ENCODE measurements at places on chromosomes 5 and 9. TPM values are rescaled to one million over a fixed set of nuclear protein-coding genes. Genes with fewer than 3 reads are reported as not detected.

GRCh38 chr9:114775981-114776380 is 29.9 kb downstream of the TNFSF15 start:
- H3K27me3 ChIP-seq, result peaks cover 10% of the 10 kb centered on the region
- no peaks in the 10 kb centered on the region for H3K36me3 ChIP-seq
- no peak for DNase-seq
- no peak overlapping the region for H3K4me3 ChIP-seq
- no peaks in the 10 kb centered on the region for H3K4me1 ChIP-seq

- H3K4me3 ChIP-seq, result no peak overlapping the region
- no peak overlapping the region for H3K27ac ChIP-seq
- DNase-seq, result no peak
- H3K4me1 ChIP-seq, result peaks cover 13% of the 10 kb centered on the region
- peaks cover 11% of the 10 kb centered on the region for H3K36me3 ChIP-seq
Measured at GRCh38 chr5:78405829-78406750, 45.7 kb downstream of the SCAMP1 start.

DNA sequence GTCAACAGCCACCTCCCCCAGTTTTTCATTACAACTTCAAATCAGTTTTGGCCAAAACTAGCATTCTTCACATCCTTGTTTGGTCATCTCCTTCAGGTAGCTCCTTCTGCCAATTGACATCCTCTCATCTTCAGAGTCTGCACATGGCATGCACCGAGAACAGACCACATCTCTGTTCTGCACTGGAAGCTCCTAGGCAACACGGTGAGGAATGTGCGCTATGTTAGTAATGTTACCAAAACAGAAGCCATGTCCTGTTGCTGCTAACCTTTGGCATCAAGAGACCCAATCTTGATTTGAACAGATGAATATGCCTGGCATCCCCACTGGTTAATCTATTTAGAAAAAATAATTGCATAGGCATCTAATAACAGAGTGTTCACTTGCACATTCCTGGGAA is 5.1 kb upstream of the HK3 start:
- no peak overlapping the region for H3K27ac ChIP-seq
- H3K4me3 ChIP-seq, result no peak overlapping the region
- peaks cover 14% of the 10 kb centered on the region for H3K4me1 ChIP-seq
- DNase-seq, result no peak
- peaks cover 42% of the 10 kb centered on the region for H3K36me3 ChIP-seq
- no peaks in the 10 kb centered on the region for H3K27me3 ChIP-seq

- H3K36me3 ChIP-seq, result no peaks in the 10 kb centered on the region
- DNase-seq, result no peak
- peak overlapping the region; percentile 56 for H3K4me3 ChIP-seq
- H3K4me1 ChIP-seq, result no peaks in the 10 kb centered on the region
- peaks cover 99% of the 10 kb centered on the region for H3K27me3 ChIP-seq
Measured at GRCh38 chr5:88683506-88684135, 199.4 kb downstream of the MEF2C start.

- no peak for DNase-seq
- no peaks in the 10 kb centered on the region for H3K36me3 ChIP-seq
- H3K27me3 ChIP-seq, result peaks cover 5% of the 10 kb centered on the region
Measured at GRCh38 chr5:121919046-121919445, 42.7 kb upstream of the SRFBP1 start.

DNA sequence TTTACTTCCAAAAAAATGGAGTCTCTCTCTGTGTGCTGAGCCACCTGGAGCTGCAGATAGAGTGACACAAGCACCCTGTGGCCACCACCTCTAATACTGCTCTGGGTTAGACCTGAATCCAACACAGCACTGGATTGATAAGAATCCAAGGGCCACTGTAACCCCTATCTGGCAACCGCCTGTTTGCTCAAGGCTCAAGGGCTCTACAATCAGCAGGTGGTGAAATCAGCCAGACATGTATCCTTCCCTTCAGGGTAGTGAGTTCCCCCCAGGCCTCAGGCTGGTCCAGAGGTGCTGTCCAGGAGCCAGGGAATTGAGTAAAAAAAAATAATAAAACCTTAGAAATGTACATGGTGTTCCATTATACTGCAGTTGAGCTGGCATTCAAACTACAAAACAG is 509.0 kb downstream of the KIF4B start:
- H3K27me3 ChIP-seq, result peaks cover 6% of the 10 kb centered on the region
- H3K27ac ChIP-seq, result no peak overlapping the region
- no peak overlapping the region for H3K4me3 ChIP-seq
- DNase-seq, result no peak
- no peaks in the 10 kb centered on the region for H3K36me3 ChIP-seq

DNA sequence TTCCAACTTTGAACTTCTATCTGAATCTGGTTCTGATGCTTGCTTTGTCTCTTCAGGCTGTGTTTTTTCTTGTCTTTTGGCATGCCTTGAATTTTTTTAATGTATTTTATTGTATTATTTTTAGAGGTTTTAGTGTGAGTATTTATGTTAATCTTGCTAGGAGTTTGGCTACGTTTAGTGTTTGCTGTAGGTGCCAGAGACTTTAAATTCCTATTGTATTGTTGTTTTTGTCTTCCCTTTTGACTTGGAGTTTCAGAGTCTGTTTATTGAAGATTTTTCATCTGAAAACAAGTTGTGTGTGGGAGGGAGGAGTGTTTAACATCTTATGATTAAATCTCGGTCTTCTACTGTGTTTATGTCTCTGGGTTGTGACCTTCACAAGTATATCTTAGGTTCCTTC is 956.8 kb downstream of the TLE1 start:
- DNase-seq, result no peak
- no peaks in the 10 kb centered on the region for H3K36me3 ChIP-seq
- H3K27me3 ChIP-seq, result no peaks in the 10 kb centered on the region
- H3K4me1 ChIP-seq, result no peaks in the 10 kb centered on the region
- no peak overlapping the region for H3K27ac ChIP-seq

DNA sequence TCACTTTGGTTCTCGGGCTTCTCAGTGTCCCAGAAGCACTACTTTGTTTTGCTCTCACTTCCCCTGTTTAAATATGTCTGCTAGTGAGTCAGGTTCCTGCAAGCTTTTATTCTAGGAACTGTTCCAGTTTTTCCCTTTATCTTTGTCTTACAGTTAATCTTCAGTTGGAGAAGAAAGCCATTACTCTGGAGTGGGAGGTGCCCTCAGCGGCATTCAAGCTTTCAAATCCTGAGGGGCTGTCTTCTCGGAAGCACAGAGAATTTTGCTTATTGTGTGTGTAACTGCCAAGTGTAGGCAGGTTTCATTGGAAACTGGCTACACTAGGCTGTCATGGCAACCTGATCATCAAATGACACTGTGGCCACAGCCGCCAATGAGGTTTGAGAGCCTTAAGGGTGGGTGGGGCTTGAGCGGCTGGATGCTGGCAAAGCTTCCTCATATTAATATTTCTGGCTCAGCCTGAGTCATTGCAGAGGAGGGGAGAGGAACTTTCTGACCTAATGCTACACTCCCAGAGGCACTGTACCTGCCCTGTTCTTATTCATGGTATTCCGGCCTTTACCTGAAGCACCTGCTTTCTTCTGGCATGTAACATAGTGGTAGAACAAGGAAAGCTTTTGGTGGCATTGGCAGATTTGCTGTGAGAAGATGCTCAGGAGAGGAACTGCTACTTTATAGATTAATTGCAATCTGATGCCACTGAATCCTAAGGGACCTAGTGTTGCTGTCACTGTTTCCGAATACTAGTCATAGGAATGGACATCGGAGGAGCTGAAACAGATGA is 26.3 kb downstream of the SLC25A25 start:
- peak overlapping the region; percentile 79 for H3K4me3 ChIP-seq
- peaks cover 58% of the 10 kb centered on the region for H3K4me1 ChIP-seq
- peak overlapping the region; percentile 99 for H3K27ac ChIP-seq
- H3K27me3 ChIP-seq, result no peaks in the 10 kb centered on the region
- H3K36me3 ChIP-seq, result no peaks in the 10 kb centered on the region

DNA sequence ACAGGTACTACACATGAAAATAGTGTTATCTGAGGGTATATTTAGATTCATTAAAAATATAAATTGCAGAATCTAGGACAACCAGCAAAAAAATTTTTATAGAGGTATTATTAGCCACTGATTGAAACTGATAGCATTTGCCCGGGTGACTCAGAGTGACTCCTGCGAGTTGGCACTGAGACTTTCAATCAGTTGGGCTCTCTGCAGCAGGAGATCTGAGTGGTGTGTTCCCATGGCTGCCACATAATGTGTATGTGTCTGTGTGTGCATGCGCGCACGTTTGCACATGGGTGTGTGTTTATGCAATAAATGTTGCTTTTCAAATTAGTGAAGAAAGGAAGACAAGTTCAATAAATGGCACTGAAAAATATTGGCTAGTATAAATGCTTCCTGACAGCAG is 100.1 kb upstream of the MRPS30 start:
- no peak for DNase-seq
- no peak overlapping the region for H3K27ac ChIP-seq
- H3K4me1 ChIP-seq, result no peaks in the 10 kb centered on the region
- no peaks in the 10 kb centered on the region for H3K36me3 ChIP-seq
- H3K4me3 ChIP-seq, result no peak overlapping the region

GRCh38 chr5:107809201-107810034 is 138.7 kb upstream of the EFNA5 start:
- H3K27ac ChIP-seq, result no peak overlapping the region
- H3K4me3 ChIP-seq, result no peak overlapping the region
- H3K4me1 ChIP-seq, result peaks cover 12% of the 10 kb centered on the region
- H3K27me3 ChIP-seq, result no peaks in the 10 kb centered on the region
- no peak for DNase-seq
- peaks cover 3% of the 10 kb centered on the region for H3K36me3 ChIP-seq

DNA sequence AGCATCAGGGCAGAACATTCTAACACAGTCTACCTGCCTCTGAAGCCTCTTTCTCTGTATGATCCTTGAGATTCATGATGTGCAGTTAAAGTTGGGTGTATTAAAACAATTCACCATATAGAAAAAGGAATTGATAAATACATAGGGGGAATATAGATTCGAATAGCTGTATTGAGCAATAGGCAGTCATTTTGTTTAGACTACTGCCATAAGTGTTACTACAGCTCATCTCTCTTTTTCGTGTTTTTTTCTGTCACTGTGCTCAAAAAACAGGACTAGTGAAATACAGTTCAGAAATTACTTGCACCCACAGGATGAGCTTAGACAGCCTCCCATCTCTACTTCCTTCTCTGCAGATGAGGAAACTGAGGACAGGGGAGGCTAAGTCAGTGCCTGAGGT is 144.6 kb upstream of the FBN2 start:
- H3K4me3 ChIP-seq, result peak overlapping the region; percentile 57
- no peak for DNase-seq
- H3K4me1 ChIP-seq, result peaks cover 23% of the 10 kb centered on the region
- peak overlapping the region; percentile 53 for H3K27ac ChIP-seq
- no peaks in the 10 kb centered on the region for H3K27me3 ChIP-seq

The ZFP37 gene
- 7.4 TPM for total RNA-seq

The LHFPL2 gene
- total RNA-seq, result 17.9 TPM

The DMRT3 gene
- total RNA-seq, result 0.74 TPM

The PCDHA3 gene
- total RNA-seq, result 2.6 TPM

The SERF1A gene
- 24.6 TPM for total RNA-seq

The ASB6 gene
- total RNA-seq, result 20.7 TPM

Data from type B pancreatic cell (in vitro differentiated cells).